ENCODE measurements at places on chromosomes 1 and 21.

DNA sequence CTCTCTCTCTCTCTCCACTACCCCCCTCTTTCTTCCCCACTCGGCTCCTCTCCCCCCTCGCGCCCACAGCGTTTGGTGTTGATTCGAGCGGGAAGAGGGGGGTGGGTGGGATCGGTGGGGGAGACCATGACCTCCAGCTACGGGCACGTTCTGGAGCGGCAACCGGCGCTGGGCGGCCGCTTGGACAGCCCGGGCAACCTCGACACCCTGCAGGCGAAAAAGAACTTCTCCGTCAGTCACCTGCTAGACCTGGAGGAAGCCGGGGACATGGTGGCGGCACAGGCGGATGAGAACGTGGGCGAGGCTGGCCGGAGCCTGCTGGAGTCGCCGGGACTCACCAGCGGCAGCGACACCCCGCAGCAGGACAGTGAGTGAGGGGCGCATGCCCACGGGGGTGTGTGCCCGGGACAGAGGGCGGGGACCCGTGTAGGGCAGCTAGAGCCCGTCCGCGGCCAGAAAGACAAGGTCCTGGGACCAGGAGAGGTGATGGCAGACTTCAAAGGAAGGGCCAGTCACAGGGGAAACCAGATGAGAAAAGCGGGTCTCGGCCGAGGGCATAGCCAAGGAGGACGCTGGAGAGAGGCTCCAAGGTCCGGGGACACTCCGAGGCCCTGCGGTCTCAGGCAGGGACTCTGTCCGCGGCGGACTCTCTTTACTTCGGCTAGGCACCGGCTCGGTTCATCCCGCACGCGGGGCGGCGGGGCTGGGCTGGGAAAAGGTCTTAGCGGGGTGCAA, at the start of gene PRRX1:
TSS of gene PRRX1 (plus strand) at position 39 of the 735 bp plus-strand sequence. CDS start at position 127, 88 bp downstream.
- no peak for DNase-seq

DNA sequence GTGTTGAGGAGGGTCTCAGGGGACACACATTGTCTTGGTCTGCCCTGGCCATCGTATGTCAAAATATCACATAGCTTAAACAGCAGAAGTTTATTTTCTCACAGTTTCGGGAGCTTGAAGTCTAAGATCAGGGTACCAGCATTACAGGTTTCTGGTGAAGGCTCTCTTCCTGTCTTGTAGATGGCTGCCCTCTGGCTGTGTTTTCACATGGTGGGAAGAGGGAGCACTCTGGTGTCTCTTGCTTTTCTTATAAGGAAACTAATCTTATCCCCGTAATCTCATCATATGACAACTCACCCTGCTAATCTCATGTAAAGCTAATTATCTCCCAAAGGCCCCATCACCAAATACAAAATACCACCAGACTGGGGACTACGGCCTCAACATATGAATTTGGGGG, 246.9 kb upstream of the ST6GALNAC5 start:
- DNase-seq, result no peak

- DNase-seq, result peak; percentile 8
Observed at GRCh38 chr1:23168079-23168444, 594 bp downstream of the LUZP1 start.

GRCh38 chr1:152110365-152110859, 4.8 kb downstream of the TCHH start:
- no peak for DNase-seq

- DNase-seq, result no peak
Observed at GRCh38 chr1:23592209-23592892, 33.0 kb upstream of the ID3 start.

DNA sequence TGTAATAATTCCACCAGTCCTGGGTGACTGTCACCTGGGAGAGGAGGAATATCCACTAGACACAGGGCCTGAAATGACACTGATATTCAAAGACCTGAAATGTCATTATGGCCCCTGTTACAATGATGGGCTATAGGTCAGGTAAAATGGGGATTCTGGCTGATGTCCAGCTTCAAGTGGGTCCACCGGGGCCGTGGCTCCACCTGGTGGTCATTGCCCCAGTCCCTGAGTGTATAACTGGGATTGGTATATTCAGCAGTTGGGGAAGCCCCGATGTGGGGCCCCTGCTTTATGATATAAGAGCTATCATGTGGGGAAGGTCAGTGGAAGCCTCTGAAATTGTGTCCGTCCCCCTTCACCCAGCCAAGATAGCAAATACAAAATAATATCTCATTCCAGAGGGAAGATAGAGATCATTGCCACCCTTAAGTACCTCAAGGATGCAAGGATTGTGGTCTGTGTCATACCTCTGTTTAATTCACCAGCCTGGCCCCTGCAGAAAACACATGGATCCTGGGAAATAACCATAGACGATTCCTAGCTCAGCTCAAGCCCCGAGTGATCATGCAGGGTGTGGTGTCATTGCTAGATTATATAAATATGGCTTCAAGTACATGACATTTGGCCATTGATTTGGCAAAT, 19.4 kb downstream of the PLEKHO1 start:
- DNase-seq, result peak; percentile 45

DNA sequence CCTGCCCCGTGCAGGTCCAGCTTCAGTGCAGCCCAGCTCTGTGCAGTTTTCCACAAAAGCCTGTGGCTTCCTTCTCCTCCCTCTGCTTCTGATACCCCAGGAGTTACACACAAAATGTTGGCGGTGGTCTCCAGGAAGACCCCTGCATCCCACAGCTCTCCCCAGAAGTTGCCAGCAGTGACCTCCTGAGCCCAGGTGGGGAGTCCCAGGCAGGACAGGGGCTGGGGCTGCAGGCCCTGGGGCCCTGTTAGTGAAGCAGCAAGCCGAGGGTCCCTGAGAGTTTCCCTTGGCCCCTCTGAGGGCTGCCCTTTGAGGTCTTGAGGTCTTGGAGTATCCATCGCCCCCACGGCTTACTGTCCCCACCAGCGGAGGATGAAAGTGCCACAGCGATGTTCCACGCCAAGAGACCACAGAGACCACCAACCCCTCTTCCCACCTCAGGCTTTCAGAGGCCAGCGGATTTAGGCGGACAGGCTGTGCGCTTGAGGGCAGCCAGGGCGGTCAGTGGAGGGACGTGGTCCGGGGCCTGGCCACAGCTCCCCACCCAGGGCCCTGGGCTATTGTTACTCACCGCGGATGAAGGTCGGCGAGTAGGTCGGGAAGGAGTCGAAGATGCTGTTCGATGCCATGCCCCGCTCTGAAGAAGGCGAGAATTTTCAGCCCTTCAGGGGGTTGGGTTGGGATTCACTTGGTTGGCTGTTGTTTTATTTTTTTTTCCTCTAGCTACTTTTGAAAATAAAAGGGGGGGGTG, 34.0 kb upstream of the RUNX3 start:
- DNase-seq, result no peak

- peak; percentile 11 for DNase-seq
Observed at GRCh38 chr1:230186003-230186863, 119.2 kb downstream of the GALNT2 start.

DNA sequence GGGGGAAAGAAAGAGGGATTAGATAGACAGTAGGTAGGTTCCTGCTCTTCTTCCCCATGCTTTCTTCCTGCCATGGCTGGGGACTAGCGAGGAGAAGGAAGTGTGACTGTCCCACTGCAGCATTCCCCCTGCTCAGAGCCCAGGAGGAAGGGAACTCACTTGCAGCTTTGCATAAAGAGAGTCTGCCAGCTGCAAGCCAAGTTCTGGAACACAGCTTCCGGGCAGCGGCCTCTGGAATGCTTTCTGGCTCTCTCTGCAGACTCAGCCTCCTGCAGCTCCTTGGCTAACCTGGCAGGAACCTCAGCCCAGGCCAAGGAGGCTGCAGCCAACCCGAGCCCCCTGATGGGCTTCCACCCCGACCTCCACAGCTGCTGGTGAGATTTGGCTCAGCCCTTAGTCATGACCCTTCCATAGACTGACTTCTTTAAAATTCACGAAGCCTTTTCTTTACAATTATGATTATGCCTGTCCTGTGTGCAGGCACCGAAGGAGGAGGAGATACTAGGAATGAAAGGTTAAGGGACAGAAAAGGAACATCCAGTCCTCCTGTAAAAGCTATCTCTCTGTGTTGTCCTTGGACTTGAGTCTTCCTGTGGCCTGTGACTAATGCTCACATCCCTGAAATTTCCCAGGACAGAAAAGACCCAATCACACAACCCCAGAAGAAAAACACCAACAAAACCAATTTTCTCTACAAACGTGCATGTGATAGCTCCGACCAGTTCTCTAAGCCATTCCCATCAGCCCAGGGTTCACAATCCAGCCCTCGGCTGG, 108.2 kb upstream of the OLIG2 start:
- DNase-seq, result no peak

- DNase-seq, result no peak
Observed at GRCh38 chr1:89822109-89822962, 1.5 kb downstream of the LRRC8D start.

DNA sequence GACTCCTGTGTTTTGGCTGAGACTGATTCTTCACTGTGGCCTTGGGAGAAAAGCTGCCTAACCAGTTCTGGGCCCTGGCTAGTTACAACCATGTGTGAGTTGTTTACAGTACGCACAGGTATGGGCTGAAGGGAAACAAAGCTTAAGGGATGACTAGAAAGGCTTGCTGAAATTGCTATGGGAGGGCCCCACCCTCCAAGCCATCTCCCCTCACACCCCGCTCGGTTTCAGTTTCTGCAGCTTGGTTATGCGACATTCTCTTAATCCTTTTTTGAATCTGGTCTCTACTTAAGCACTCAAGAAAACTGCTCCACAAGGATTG, 43.1 kb downstream of the PBX1 start:
- DNase-seq, result no peak

- no peak for DNase-seq
Observed at GRCh38 chr1:29984166-29984861, 739.1 kb downstream of the MATN1 start.

GRCh38 chr21:15775981-15776380, 46.2 kb downstream of the USP25 start:
- DNase-seq, result no peak

DNA sequence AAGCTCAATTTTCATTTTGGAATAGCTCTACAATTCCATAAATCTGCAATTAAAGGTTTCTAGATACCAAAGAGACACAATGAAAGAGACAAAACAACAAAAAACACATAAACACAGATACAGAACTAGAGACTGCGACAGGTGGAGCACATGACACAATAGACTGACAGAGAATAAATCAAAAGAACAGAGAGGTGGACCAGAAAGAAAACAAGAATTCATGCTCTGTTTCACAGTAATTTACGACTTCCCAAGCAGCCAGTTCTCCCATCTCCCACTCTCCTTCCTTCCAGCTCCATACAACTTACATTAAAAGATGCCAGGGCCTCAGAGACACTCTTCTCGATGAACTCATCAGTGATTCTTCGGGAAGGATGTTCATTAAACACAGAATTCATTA, 15.1 kb upstream of the RBM8A start:
- no peak for DNase-seq

DNA sequence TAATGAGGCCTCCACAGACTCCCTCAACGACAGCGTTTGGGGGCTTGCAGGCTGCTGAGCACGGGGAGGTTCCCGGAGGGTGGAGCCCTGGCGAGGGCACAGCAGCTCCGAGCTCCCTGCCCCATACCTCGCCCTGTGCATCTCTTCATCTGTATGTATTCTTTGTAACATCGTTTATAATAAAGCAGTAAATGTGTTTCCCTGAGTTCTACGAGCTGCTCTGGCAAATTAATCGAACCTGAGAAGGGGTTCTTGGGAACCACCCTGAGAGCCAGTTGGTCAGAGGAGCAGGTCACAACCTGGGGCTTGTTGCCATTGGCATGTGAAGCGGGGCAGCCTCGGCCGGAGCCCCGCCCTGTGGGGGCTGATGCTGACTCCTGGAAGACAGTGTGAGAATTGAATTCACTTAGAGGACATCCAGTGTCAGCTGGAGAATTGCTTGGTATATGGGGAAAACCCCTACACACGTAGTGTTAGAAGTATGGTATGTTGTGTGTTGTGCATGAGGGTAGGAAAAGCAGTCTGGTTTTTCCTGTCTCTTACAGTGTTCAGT, 11.5 kb downstream of the SLC37A1 start:
- DNase-seq, result no peak

GRCh38 chr1:200739702-200740570, 1.2 kb downstream of the CAMSAP2 start:
- DNase-seq, result no peak

- DNase-seq, result no peak
Observed at GRCh38 chr1:8443558-8444194, 125.8 kb downstream of the SLC45A1 start.

GRCh38 chr21:20388400-20388799, 609.8 kb upstream of the NCAM2 start:
- DNase-seq, result no peak

DNA sequence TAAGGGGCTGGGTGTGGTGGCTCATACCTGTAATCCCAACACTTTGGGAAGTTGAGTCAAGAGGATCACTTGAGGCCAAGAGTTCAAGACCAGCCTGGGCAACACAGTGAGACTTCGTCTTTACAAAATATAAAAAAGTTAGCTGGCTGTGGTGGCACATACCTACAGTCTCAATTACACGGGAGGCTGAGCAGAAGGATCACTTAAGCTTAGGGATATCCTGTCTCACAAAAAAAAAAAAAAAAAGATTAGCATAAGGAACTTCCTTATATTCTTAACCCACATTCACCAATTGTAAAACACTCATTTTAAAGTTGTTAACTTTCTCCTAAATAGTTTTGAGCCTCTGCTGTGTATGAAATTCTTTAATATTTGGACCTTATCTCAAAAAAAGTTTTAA, 53.1 kb downstream of the ABCD3 start:
- DNase-seq, result no peak

GRCh38 chr1:111204201-111204982, 3.9 kb upstream of the DENND2D start:
- peak; percentile 51 for DNase-seq

DNA sequence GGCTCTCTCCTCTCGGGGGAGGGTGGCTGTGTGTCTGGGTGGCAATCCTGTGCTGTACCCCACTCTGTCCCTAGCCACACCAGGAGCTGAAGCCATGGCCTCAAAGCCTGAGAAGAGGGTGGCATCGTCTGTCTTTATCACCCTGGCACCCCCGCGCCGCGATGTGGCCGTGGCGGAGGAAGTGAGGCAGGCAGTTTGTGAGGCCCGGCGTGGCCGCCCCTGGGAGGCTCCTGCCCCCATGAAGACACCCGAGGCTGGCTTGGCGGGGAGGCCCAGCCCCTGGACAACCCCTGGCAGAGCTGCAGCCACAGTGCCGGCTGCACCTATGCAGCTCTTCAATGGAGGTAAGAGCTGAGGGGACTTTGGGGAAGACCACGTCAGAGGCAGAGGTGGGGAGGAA, 6.3 kb downstream of the FBLIM1 start:
- DNase-seq, result no peak

GRCh38 chr1:203299169-203299568, 6.2 kb upstream of the BTG2 start:
- DNase-seq, result no peak

DNA sequence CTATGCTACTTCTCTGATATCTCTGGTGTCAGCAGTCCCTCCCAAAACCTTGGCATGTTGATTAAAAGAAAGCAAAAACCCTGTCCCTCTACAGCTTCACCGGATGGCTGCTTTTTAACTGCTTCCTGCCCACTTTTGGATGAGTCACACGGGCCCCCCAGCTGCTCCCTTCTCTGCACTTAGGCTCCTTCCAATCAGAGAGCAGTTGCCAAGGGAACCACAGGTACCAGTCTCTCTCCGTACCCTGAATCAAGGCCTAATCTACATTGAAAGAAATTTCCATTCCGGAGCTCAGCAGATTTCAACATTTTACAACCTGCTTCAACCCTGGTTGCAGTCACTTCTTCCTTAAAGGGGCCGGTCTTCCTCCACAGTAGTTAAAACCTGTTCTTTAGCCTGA, 70.6 kb upstream of the GJB5 start:
- DNase-seq, result no peak

Data from stimulated activated CD8-positive, alpha-beta memory T cell treated with anti-CD3 and anti-CD28 coated beads, Interleukin-2, amount 100 ng/mL, for 48 hours (primary cell).